ENCODE measurements at places on chromosomes 2 and 18.

DNA sequence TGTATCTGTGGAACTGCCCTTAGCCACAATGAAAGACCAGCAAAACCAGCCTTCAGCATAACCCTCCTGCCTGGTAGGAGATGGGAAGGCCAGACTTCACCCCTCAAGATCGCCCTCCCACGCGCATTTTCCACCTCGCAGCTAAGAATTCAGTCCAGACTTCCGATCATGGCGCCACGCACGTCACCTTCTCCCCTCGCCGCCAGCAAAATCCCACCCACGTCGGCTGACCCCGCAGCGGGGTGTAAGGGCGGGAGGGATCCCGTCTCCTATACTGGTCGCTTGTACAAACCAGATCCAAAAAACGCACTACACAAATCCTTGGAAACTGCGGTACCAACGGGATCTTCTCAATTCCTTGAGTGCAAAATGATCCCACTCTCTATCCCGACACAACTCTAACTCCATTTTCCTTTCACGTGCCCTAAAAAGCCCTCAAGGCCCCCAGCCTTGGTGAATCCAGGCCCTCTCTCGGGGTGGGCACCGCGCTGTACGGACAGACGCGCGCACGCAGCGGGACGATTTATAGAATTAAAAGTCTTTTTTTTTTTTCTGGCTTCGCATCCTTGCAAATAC lies 1.0 kb upstream of the BMPR2 start:
- peak; percentile 36 for DNase-seq

- DNase-seq: no peak
These were observed 1104.2 kb downstream of the BCL11A start for GRCh38 chr2:59449274-59449673.

DNA sequence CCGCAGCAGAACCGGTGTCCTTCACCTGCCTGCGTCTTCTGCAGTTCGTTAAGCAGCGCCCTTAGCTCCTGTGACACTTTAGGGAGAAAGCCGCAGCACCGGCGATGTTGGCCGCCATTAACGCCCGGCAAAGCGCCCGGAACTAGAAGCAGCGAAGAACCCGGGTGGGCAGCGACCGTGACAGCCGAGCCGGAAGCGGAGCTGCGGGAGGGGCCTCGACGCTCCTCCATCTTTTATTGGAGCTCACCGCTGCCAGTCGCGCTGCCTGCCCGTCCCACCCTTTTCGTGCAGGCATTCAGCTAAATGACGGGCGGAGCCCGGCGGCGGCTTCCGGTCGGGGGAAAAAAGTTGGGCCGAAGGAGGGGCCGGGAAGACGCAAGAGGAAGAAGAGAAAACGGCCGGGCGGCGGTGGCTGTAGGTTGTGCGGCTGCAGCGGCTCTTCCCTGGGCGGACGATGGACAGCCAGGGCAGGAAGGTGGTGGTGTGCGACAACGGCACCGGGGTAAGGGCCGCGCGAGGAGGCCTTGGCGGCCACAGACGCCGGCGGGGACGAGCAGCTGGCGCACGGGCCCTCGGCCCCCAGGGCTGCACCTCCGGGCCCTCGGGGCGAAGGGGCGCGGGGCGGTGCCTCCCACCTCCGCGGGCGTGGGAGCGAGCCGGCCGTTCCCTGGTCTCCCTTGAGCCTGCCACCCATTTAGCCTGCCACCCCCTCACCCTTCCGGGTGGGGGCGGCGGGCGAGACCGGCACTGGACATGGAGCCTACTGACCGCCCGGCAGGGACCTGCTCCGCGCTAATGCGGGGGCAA lies at the start of gene ACTR2:
Gene ACTR2, plus strand, starts transcription at position 376 of the 807 bp plus-strand sequence. Its CDS starts 79 bp downstream, at position 455.
- peak; percentile 94 for DNase-seq

DNA sequence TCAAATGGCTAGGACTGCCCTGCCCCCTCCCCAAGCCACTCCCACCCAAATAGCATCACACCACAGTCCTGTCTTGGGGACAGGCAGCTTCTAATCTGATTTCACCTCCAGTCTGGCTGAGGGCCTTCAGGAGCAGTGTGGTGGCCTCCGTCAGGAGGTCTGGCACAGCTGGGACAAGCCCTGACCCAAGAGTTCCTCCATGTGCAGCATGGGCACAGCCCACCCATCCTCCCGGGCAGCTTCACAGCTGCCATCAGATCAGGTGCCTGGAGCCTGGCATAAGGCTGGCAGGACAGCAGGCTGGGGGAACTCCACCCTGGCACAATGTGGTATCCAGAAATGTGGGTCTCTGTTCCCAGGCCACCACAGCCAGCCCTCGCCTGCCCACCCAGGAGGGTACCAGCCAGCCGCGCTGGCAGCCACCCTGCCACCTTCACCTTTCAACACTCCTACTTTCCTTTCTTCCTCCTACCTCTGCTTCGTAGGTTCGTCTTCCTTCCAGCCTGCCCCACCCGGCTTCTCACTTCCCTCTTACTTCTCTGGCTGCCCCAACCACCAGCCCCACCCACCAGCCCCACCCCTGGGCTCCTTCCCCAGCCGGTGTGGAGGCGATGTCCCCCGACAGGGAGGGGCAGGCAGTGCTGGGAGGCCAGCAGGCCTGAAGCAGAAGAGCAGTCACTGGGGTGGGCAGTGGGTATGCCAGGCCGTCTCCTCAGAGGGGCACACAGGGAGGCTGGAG lies at the start of gene CAPG:
Gene CAPG, minus strand, starts transcription at position 522 of the 739 bp plus-strand sequence. CDS start 8,221 bp downstream, outside the sequence.
- no peak for DNase-seq

- DNase-seq: peak; percentile 92
These were observed 86.6 kb downstream of the TMEM182 start for GRCh38 chr2:102848366-102848839.

GRCh38 chr2:172977270-172978062 lies 98.2 kb upstream of the MAP3K20 start:
- no peak for DNase-seq

DNA sequence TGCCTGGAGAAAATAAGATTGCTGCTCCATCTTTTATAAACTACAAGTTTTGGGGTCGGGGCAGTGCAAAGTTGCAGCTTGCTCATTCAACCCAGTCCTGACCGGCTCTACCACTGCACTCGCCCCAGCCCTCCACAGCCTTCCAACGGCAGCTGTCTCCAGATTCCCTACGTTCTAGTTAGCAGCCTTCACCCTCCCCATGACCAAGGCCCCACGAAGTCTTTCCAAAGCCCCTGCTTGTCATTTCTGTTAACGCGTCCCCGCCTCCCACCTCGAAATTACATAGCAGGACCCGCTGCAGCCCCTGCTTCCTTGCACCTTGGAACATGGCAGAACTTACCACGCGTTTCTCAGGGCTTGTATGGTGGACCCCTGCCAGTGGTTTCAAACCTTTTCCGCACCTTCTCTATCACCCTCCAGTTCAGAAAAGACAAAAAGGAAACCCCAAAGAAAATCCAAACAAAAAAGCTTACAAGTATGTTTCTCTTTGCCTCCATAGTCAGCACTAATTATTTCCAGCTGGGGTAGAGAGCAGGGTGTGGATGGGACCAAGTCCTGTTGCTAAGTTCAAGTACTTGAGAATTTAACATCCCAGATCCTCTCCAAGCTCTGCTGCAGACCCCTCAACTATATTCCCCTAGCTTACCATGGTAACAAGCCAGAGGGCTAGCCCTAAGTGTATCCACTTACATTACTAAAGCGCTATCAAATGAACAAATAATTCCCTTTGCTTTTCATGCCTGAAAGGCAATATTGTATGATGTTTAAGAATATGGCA lies 161.5 kb downstream of the TGIF1 start:
- no peak for DNase-seq

DNA sequence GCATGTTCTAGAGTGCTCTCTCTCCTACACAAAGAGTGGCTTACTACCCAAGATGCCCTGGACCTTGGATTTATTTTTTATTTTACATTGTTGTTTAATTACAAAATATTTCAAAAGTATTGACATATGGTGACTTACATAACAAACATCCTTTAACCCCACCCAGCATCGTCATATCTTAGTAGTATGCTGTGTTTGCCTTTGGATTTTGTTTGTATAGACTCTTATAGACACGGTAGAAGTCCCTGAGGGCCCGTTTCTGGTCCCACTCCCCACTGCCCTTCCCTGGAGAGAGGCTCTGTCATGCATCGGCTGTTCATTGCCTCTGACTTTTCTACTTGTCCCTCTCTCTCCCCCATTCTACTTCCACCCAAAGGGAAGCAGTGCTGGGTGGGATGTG lies 112.0 kb downstream of the ZBTB7C start:
- DNase-seq: no peak

- no peak for DNase-seq
These were observed 44.3 kb upstream of the TNFRSF11A start for GRCh38 chr18:62280786-62281185.

GRCh38 chr2:138956116-138956515 lies 175.9 kb upstream of the NXPH2 start:
- DNase-seq: no peak

Data from posterior cingulate gyrus (tissue), 11 donors.